G401 (cell line): ENCODE measurements at places on chromosomes 11 and 22.

DNA sequence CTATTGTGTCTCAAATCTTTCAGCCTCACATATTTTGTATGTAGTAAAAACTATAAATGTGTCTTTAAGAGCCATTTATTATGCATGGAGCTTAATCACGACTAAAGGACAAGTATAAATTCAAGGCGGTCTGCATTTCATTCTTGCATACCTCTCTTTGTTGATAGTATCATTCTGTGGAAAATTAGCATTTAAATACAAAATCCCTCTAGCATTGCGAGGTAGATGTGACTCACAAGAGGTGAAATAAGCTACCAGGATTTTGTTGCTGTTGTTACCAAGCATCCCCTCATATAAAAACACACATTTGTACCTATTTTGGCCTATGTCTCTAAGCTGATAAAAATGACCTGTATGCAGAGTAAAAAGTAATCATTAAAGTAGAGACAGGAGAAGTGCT lies 537.4 kb upstream of the LUZP2 start:
- DNase-seq = no peak

- DNase-seq = peak; percentile 49
Measured at GRCh38 chr11:133134314-133135173, 397.8 kb downstream of the OPCML start.

- DNase-seq = peak; percentile 74
Measured at GRCh38 chr11:84384731-84385130, 1098.6 kb upstream of the CCDC90B start.

- no peak for DNase-seq
Measured at GRCh38 chr11:70381872-70382861, 16.2 kb upstream of the CTTN start.

DNA sequence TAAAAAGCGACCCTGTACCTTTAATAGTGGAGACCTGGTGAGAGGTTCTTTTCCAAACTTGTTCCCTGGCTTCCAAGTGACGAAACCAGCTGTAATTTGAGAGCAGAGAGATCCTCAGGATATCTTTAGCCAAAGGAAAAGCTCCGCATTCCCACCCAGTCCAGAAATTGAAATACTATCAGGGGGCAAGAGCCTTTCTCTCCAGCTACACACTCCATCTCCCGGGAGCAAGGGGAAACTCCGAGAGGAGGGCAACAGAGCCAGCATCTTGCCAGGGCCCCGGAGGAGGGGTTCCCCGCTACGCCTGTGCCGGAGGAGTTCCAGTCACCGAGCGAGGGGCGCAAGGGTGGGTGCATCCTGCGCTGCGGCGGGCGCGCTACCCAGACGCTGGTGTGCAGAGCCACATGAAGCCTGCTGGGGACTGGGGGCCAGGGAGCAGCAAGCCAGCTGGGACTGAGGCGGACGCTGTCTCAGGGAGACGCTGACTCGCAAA lies at the start of gene FIBIN:
Gene FIBIN (plus strand): TSS at position 148 of the 493 bp plus-strand sequence. CDS start 415 bp downstream, outside the sequence.
- peak; percentile 21 for DNase-seq

- no peak for DNase-seq
Measured at GRCh38 chr11:68584991-68585524, 99.3 kb upstream of the GAL start.

DNA sequence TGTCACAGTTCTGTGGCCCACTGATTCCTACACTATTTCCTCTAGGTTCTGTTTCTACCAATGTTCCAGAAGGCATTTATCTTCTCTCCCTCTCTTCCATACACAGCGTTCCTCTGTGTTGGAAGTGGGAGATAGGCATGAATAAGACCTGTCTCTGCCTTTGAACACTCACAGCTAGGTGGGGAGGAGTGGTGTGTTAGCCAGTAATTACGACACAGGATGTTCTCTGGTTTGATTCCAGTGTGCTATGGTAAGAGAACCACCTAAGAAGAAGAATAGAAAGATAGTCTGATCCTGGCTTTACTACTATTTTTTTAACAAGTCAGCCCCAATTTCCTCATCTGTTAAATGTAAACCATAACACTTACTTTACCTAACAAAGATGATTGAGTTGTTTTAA lies 200.2 kb upstream of the MTMR2 start:
- no peak for DNase-seq

GRCh38 chr22:41880653-41881052 lies 34.2 kb downstream of the SHISA8 start:
- DNase-seq = peak; percentile 67

DNA sequence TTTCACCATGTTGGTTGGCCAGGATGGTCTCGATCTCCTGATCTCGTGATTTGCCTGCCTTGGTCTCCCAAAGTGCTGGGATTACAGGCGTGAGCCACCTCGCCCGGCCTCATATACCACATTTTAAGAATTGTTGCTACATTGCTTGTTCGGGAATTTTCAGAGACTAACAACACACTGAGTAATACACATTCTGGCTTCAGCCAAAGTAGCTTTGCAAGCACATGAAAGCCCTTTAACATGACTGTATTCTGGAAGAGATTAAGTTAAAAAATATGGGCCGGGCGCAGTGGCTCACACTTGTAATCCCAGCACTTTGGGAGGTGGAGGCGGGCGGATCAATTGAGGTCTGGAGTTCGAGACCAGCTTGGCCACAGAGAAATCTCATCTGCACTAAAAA lies 15.0 kb downstream of the CRTAM start:
- DNase-seq = no peak

DNA sequence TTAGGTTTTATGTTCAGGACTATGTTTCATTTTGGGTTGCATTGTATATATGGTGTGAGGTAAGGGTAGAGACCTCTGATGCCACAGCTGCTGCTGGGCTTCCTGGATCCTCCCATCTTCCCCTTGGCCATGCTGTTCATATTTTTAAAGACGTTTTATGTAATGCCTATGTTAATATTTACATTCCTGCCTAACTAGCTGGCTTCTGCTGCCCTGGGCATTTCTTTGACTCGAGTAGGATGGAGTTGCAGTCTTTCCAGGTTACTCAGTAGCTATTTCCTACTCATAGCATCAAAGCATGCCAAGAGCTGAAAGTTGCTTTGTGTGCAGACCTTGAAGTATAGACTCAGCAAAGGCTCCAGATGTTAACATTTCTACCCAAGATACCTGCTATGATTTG lies 220.5 kb upstream of the CADM1 start:
- DNase-seq = no peak
